SW 1271 (cell line): ENCODE measurements at places on chromosomes 5 and 9.
A peak's percentile ranks its signal among the peaks of the same experiment; 100 is the strongest.

- DNase-seq: no peak
These were observed 50.9 kb upstream of the AFAP1L1 start for GRCh38 chr5:149220750-149221149.

GRCh38 chr9:116027511-116027910, 126.1 kb upstream of the PAPPA start:
- no peak for DNase-seq

- no peak for DNase-seq
These were observed 57.2 kb downstream of the ITGA1 start for GRCh38 chr5:52844885-52845284.

DNA sequence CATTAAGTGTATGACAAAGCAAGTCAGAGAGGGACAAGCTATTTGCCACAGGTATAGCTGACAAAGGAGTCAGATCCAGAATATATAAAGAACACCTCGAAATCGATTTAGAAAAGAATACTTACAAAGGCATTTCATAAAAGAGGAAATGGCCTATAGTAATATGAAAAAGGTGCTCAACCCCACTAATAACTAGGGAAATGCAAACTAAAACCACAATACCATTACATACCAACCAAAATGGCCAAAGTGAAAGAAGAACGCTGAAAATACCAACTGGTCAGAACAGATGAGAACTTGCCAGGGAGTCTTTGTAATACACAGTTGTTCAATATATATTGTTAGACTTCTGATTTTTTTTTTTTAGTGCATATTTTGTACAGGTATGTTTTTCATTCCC, 152.9 kb downstream of the CDC42SE2 start:
- DNase-seq: no peak

GRCh38 chr5:21765406-21765805, 1087.7 kb downstream of the CDH12 start:
- no peak for DNase-seq

GRCh38 chr5:79020861-79021561, 35.9 kb upstream of the ARSB start:
- peak; percentile 10 for DNase-seq

- no peak for DNase-seq
These were observed 286.9 kb downstream of the GADD45G start for GRCh38 chr9:89891591-89892304.

DNA sequence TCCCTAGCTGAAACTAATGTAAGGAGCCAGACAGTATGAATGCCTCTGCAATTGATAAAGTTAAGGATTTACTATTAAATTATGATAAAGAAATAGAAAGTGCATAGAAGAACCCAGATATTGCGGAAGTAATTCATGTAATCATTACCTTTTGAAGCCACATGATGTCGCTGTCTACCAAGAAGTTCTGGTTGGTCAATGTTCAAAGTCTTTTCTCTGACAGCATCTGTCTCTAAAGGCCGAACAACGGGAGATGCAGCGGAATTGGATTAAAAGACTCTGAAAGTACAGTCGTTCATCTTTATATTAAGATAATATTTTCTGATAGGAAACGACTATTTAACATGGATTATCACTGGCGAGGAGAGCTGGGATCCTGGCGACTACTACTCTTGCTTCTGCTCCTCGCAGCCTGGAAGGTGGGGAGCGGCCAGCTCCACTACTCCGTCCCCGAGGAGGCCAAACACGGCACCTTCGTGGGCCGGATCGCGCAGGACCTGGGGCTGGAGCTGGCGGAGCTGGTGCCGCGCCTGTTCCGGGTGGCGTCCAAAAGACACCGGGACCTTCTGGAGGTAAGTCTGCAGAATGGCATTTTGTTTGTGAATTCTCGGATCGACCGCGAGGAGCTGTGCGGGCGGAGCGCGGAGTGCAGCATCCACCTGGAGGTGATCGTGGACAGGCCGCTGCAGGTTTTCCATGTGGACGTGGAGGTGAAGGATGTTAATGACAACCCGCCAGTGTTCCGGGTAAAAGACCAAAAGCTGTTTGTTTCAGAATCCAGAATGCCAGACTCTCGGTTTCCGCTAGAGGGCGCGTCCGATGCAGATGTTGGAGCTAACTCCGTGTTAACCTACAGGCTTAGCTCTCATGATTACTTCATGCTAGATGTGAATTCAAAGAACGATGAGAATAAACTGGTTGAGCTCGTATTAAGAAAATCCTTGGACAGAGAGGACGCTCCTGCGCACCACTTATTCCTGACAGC, at the start of gene PCDHA8:
PCDHA8 (plus strand) TSS at position 210 of the 985 bp plus-strand sequence; CDS start at position 345, 135 bp downstream.
- DNase-seq: peak; percentile 27

DNA sequence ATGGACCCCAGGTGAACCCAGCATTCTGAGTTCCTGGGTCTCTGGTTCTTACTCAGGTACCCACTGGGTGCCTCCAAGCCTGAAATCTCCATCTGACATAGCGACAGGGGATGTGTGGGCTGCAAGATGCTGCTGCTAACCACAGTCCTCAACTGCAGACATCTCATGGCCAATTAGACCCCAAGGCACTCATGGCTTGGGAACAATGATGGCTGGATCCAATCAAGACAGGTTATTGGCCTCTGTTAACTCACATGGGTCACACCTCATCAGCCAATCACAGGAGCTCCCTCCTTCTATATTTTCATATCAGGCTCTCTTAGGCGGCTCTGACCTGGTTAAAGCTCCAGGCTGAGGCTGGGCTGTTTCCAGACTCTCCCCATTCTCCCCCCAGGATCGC, 57.0 kb downstream of the CXXC5 start:
- DNase-seq: no peak

GRCh38 chr5:93277051-93277450, 304.0 kb downstream of the NR2F1-AS1 start:
- no peak for DNase-seq

- no peak for DNase-seq
These were observed 96.6 kb upstream of the DMRT1 start for GRCh38 chr9:744790-745484.

- no peak for DNase-seq
These were observed 15.4 kb downstream of the LMX1B start for GRCh38 chr9:126628969-126629674.

DNA sequence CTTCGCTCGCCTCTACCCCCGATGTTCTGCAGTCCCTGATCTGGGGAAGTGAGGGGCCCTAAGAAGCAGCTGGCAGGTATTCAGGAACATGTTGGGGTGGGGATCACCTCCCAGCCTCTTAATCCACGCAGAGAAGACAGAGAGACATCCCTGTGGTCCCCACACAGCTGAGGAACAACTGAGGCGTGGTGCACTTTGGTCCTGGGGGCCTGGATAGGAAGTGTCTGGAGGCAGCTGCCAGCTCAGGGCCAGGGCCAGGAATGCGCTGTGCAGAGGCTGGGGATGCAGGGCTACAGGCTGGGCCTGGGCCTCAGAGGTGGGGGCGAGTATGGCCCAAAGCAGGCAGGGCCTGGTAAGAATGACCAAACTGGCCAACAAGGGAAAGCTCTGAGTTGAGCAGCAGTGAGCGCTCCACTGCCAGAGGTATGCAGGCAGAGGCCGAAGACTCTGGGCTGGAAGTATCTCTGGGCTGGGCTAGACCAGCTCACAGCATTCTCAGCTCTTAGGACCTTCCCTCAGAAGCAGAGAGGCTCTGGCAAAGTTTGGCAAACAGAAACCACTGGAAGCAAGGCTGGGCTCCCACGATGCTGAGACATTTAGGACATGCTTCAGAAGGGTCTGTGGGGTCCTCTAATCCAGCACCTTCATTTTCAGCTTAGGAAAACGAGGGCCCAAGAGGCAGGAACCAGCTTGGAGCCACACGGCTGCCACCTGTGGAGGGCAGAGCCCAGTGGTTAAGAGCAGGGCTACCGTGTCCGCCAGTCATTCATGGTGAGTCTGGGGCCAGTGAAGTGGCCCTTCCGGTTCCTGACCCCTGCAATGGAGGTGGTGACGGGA, 174.4 kb downstream of the GAPVD1 start:
- DNase-seq: no peak

- no peak for DNase-seq
These were observed 27.8 kb downstream of the DPYSL3 start for GRCh38 chr5:147481874-147482705.

GRCh38 chr5:61802456-61802855, 470.4 kb downstream of the ZSWIM6 start:
- DNase-seq: no peak

DNA sequence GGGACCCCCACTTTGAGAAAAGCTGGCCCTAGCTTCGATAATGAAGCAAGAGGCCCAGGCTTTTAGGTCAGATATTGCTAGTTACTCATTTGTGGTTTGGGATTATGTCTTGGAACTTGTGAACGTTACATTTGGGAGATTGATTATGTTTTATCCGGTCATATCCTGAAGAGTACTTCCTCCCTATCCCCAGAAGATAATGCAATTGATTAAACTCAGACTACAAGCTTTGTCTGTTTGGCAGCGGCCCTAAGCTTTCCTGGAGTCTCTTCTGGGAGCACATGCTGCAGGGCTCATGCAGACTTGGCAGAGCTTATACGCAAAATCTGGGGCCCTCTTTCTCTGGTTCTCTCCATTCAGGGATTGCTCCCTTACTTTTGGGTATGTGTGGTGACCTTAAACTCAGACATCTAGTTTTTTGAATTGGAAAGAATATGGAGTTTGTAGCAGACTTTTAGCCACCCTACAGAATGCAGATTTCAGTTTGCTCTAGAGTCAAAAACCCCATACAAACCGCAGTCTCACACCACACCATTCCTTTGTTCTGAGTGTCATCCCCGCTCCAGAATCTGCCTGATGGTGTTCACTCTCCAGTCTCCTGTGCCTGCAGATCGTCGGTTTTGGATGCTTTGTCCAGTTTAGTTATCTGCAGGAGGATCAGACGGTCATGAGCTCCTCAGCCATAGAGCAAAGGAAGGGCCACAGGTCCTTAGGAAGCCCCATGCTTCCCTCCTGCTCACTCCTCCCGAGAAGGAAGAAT, 449.5 kb upstream of the TRPC7 start:
- DNase-seq: no peak

DNA sequence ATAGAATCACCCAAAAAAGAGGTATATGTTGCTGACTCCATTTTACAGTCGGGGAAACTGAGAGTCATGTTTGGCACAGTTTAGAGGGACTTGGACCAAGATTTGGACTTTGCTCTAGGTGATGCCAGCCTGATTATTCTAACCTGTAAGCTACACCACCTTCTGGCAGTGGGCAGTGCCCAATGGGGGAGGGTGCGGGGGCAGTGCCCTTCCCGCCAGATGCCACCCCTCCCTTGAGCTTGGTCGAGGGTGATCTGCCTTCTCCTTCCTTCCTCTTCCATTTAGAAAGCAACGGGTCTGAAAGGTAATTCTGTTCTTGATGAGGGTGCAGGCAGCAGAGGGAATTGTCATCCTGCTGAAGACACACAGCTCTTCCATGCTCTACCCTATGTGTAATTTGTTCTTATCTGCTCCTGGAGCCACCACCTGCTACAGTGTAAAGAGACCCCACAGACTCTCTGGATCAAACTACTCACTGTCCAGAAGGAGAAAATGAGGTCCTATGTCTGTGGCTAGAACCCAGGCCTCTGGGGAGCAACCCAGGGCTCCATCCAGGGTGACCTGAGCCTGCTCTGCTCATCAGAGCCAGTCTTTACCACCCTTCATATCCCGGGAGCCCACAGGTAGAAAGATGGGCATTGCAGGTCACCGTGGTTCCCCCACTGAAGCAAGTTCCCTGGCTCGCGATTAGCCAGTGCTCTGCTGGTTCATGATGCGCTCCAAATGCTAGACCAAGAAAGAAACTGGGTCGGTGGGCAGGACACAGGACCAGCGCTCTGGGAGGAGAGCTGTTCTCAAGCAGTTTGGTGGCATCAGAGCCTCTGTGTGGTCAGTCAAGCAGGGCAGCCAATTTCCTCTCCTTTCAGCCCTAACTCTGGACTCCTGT, 156.2 kb downstream of the RGS3 start:
- DNase-seq: no peak
